ENCODE measurements at places on chromosomes 3 and 15.
A peak's percentile ranks its signal among the peaks of the same experiment; 100 is the strongest.

DNA sequence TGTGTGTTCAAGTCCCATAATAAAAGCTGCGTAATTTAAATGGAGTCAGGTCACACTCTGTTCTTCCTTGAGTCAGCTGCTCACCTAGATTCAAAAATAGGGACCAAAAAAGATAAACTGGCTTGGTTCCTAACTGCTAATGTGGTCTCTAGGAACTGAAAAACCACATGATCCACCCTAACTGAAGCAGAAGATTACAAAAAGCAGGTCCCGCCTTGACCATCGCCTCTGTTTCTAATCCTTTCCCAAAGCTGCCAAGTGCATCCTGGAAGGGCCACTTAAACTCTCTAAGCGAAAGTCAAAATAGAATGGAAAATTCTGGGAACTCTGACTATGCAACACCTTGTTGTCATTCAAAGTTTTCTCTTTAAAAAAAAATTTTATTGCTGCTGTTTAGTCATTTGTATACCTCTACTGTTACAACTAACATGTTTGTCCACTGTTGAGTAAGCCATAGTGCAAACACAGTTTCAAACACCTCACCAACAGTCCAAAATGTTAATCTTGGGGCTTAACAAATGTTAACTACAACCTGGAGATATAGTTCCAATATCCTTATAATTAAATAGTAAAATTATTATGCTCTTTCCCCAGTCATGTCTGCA, 88.9 kb upstream of the THBS1 start:
- DNase-seq = no peak

DNA sequence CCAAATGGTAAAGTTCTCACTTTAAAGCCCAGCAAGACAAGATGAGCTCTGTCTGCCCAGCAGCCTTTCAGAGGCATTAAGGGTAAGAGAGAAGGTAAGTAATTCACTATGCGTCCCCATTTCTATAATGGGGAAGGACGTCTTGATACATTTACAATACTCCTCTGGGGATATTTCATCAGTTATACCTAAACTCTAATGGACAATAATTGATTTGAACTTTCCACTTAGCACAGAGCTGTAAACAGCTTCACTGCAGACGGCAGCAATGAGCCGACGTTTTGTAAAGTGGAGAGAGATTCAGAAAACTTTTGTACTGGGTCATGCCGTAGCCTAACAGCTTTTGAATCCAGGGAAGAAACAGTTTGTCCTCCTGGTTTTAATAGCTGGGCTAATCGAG, 127.4 kb downstream of the TIGIT start:
- no peak for DNase-seq

DNA sequence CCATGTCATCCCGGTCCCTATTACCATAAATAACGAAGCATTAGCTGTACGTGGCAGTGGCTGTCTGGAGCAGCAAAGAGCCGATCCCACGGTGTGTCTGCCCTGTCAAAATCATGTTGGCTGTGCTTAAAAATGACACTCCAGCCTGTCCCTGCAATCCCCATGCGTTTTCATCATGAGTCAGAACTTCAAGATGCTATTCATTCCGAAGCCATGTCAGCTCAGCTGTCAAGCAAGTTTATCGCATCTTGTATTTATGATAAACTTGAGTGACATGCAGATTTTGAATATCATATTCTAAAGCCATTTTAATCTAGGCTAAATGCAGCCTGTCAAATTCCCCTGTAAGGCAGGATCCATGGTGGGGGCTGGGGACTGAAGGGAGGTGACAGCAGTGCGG, 152.4 kb downstream of the TJP1 start:
- no peak for DNase-seq

GRCh38 chr3:33717616-33717865, 513 bp downstream of the CLASP2 start:
- no peak for DNase-seq

GRCh38 chr3:15660055-15660935, 58.8 kb downstream of the BTD start:
- DNase-seq = no peak

- no peak for DNase-seq
Measured at GRCh38 chr3:111238885-111239284, 167.3 kb downstream of the NECTIN3 start.

DNA sequence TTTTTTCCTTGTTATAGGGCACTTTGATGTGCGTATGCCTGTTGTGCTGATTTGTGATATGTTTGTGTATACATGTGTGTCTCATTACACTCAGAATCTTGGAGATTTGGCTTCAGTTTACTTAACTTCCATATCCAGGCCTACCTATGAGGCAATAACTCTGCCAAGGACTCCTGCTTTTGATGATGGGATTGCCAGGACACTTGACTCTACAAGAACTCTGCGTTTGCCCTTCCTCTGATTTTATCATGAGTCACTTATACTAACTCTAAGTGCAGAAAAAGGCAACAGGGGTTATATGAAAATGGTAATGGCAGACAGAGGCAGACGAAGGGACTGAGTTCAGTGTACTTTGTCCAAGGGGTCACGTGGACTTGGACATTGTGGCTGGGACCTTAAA, 33.6 kb downstream of the MCTP2 start:
- DNase-seq = no peak

DNA sequence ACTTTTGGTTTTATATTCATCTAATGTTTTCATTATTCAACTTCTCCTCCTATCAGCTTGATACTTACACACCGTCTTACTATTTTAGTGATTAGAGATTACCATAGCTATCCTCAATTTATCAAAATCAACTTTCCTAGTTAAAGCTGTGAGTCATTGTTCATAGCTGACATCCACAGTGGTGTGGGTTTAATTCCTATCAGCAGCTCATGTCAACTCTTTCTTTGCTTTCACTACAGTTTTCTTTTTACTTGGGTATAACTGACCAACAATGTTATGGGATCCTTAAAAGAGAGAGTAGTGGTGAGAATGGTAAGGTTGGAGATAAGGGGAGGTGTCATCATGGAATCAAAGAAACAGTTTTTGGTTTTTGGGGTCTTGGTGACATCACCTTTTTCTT, 112.7 kb downstream of the NFKBIZ start:
- DNase-seq = no peak

DNA sequence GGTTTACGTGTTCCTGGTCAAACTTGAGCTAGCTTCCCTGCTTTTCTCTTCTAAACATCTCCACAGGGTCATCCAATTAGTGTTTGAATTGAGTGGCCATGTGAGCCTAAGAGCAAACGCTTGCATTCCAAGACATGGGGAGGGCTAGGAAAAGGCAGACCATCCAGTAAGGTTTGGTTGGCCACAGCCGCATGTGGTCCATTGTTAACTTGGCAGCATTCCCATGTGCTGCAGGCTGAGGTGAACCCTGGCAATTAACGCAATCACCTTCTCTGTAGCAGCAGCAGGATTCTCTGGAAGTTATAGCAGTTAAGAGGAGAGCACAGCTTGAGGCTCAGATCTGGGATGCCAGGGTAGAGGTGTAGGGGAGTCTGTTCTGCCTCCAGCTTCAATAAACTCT, 502.2 kb upstream of the LMCD1 start:
- DNase-seq = no peak

GRCh38 chr3:125478326-125478725, 41.7 kb downstream of the SNX4 start:
- DNase-seq = no peak

DNA sequence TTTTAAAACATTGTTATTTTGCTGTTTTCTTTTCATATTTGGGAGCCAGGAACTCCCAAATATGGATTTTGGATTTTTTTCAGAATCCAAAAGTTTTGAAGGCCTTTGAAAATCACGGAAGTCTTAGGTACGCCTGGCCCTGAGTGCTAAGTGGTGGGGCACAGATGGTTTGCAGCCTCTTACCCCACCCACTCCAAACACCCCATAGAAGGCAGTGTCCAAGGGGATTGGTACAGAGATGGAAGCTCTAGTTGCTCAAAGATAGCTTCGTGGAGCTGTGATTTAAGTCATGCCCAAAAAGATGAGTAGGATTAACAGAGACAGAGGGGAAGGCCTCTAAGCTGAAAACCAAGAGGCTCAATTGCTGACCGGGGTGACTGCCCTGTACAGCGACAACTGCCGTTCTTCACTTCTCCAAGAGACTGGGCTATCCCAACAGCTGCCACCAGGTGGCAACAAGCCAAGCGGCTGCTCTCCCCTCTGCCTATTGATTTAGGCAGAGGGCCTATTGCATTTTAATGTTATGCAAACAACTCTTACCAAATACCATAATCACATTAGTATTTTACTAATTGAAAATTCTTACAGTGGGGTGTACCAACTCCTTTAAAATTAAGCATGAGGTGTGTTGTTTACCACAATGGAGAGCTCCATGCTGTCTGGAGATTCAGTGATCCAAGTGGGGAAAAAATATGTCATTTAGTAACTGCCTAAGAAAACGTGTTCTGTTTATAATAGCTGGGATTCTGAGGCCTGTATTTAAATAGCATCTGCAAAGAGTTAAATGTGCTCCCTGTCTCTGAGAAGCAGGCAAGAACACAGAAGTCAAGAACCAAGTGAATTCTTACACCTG, 64.0 kb upstream of the C15orf61 start:
- peak; percentile 86 for DNase-seq

DNA sequence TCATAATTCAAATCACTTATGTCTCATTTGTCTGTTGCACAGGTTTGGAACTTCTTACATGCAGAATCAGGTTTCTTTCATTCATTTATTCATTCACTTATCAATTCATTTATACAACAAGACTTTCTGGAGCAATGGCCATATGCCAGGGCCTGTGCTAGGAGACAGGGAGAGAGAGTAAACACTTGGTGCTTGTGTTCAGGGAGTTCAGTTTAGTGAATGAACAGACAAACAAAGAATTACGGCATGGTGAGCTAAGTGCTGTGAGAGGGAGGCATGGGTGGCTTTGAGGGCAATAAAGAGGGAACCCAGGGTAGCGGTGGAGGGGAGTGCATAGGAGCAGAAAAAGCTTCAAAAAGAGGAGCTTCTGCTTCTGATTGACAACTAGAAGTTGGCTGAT, 8.5 kb upstream of the IREB2 start:
- no peak for DNase-seq

DNA sequence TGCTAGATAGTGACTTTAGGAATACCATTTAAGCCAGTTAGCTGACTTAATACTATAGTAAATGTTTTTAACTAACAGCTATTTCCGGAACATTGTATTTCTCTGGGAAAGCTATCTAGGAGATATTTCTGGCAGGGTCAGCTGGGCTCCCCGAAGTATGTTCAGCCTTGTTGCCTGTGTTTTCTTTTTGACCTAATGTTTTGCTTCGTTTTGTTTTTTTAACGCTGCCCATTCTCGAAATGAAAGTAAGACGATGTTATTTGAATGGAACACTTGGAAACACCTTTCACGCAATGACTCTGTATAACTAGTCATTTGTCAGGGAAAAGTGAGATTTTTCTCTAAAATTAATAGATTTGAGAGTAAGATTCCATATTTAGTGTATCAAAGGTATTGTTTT, 702.9 kb upstream of the NAALADL2 start:
- DNase-seq = no peak

GRCh38 chr3:168405288-168405687, 309.6 kb upstream of the GOLIM4 start:
- no peak for DNase-seq

GRCh38 chr15:90028376-90028944, 27.3 kb downstream of the ZNF710 start:
- no peak for DNase-seq

GRCh38 chr15:85754989-85755388, 39.7 kb downstream of the KLHL25 start:
- no peak for DNase-seq

DNA sequence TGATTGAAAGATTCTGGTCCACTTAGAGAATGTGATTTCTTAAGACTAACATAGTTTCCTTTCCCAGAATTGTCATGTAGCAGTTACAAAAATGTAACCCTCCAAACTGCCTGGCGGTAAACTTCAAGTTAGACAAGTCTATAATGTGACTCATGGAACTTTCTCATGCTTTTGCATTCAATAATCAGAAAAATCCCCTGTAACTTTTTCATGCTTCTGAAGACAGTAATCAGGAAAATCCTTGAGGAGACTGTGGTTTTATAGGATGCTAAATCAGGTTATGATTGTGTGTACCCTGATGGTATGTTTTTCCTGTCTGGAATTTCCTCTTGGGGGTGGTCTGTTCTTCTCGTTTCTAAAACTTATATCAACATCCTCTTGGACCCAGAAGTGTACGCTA, 74.0 kb upstream of the RARB start:
- DNase-seq = no peak

GRCh38 chr3:12705374-12705926, 41.5 kb upstream of the RAF1 start:
- no peak for DNase-seq

DNA sequence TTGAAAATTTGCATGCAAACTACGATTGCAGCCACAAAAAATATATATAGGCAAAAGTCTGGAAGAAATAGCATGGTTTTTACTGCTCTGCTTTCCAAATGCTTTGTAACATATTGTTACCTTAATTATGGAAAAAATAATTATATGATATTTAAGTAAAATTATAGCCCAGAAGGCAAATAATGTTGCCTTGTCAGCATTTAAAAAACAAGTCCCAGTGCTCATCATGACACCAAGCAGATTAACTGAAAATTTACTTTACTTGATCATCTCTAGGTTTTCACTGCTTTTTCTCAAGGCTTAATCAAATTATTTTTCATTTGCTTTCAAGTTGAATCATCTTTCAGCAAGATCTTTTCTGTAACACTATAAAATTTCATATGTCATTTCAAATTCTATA, 262.9 kb downstream of the ZMAT3 start:
- DNase-seq = no peak

DNA sequence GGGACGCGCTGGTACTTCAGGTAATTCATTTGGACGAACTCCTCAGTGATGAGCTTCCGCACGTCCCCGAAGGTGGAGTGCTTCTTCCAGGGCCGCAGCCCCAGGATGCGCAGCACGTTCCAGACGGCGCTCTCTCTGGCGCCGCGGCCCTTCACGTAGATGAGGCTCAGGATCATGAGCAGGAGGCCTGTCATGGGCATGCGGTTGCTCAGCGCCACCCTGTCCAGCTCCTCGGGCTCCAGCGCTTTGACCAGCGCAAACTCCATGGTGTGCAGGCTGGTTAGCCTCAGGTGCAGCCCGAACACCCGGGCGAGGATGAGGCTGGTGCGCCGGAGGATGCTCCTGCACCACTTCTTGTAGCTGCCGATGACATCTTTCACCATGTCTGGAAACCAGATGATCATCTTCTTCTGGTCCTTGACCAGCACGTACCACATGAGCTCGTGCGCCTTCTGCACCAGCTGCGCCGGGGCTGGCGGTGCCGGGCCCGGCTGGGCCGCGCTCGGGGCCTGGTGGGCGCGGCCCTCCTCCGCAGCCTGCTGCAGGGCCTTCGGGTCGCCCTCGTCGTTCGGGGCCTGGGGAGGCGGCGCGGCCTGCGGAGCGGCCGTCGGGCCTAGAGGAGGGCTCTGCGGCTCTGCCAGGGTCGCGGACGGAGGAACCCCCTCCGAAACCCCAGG, 501 bp downstream of the NDN start:
- no peak for DNase-seq

Measured in CD4-positive, alpha-beta T cell treated with Interleukin-6 for 4 hours (primary cell).